ENCODE measurements at places on chromosomes 1 and 21.

GRCh38 chr1:66500301-66500700 lies 33.7 kb upstream of the SGIP1 start:
- no peak for DNase-seq

- no peak for DNase-seq
These were observed 22.0 kb downstream of the PRKCZ start for GRCh38 chr1:2072109-2072806.

DNA sequence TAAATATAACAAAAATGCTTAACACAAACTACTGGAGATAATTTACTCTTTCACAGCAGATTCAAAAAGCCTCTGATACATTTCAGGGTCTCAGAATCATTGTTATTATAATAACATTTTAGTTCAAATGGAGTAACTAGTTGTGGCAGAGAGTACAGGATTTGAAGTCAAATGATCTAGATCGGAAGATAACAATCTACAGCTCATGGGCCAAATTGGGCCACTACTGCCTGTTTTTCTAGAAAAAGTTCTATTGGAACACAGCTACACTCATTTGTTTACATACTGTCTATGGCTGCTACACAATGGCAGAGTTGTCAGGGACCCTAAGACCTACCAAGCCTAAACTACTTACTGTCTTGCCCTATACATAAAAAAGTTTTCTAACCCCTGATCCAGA lies 63.6 kb downstream of the ELAVL4 start:
- no peak for DNase-seq

- DNase-seq: no peak
These were observed 4.9 kb upstream of the RASSF5 start for GRCh38 chr1:206502403-206502802.

DNA sequence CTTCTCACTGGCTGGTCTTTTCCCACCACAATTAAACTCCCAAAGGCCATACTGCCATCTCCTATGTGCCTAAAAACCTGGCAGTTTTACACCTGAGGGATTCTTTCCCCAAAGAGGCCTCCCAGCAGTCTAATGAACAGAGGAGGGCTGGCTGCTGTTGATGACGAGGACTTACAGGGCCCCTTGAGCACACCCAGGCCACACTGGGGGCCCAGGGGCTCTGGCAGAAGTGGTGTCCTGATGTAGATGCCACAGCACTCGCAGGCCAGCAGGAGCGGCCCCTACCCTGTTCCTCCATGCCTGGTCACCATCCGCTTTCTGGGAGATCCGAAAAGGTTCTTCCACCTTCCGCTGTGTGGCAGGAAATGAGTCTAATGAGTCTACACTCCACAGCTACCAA lies 24.2 kb downstream of the POFUT2 start:
- no peak for DNase-seq

- DNase-seq: no peak
These were observed 248.4 kb downstream of the RHOU start for GRCh38 chr1:228983661-228984060.

DNA sequence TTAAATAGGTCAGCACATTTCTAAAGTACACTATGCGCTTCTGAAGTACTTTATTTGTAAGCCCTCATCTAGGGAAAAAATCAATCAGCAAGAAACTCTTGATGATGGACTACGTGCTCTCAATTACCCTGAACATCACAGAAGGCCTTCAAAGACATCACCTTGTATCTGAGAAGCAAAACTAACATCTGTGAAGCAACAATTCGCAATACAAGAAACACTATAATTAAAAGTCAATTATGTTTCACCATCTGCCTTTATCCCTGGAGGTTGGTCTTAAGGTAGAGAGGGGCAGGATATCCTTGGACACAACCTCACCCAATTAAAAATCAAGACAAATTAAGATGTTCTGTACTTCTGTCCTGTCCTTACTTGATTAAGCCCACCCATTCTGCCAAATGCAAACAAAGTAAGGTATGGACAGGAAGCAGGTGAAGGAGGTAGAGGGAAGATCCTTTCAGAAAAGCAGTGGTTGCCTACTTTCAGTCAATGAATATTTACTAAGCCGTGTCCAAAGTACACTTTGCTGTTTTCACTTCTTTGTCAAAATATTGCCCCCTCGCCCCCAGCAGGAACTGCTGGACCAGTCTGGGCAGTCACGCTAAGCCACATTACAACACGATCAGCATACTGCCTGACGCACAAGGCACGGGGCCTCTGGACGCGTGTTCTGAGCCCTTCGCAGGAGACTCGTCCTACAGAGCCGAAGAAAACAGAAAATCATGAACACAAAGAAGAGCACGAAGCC lies 887 bp downstream of the SLC19A2 start:
- DNase-seq: peak; percentile 52

- DNase-seq: no peak
These were observed 254.4 kb downstream of the FAM72C start for GRCh38 chr1:143717434-143717833.

GRCh38 chr1:31736675-31737074 lies 27.5 kb downstream of the ADGRB2 start:
- DNase-seq: no peak

GRCh38 chr1:172121081-172121717 lies 279.9 kb downstream of the DNM3 start:
- no peak for DNase-seq

- DNase-seq: no peak
These were observed 131.5 kb upstream of the ZNF644 start for GRCh38 chr1:91153341-91153740.

DNA sequence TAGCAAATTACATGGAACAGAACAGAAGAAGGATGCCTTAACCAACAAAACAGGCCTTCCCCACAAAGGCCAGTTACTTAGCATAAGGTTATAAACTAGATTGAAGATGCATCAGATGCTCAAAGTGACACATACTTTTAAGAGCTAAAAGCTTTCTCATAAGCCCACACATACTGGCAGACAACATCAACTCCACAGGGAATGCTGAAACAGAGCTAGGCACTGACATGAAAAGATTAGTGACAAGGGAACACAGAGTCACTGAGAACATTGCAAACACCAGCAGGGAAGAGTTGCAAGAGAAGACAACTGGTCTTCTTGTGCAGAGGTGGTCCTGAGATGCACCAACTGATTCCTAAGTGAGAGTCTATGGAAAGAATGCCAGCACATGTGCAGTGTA lies 6.9 kb downstream of the TTC13 start:
- DNase-seq: no peak

DNA sequence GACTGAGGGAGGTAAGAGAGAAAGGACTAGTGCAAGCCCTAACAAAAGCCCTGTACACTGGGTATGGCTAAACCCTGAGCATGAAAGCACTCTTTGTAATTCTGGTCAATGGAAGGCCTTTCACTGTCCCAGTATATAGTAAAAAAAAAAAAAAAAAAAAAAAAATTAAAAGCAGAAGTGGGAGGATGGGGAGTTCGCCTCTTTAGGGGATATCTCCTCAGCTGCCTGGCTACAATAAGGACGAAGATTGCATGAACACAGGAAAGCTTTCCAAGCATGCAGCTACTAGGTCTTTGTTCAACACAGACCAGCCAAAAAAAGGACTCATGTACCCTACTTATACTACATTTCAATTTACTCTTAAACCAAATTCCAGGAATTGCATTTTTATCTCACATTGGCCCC lies 59.1 kb downstream of the EIF4G3 start:
- DNase-seq: no peak

DNA sequence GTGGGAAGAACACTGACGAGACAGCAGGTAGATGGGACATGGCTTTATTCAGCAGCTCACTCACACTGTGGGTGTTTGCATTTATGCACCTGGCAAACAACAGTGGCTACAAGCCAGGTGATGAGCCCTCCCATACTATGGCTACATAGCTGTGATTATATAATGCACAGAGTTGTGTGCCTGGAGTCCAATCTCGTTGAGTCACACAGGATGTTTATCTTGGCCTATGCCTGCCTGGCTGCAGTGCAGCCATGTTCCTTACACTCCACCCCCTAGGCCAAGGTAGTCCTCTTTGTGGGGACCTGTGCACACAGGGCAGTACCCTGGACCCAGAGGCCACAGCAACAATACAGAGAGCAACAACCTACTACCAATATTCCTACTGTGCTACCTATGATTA lies 1643.8 kb downstream of the MRPL39 start:
- no peak for DNase-seq

DNA sequence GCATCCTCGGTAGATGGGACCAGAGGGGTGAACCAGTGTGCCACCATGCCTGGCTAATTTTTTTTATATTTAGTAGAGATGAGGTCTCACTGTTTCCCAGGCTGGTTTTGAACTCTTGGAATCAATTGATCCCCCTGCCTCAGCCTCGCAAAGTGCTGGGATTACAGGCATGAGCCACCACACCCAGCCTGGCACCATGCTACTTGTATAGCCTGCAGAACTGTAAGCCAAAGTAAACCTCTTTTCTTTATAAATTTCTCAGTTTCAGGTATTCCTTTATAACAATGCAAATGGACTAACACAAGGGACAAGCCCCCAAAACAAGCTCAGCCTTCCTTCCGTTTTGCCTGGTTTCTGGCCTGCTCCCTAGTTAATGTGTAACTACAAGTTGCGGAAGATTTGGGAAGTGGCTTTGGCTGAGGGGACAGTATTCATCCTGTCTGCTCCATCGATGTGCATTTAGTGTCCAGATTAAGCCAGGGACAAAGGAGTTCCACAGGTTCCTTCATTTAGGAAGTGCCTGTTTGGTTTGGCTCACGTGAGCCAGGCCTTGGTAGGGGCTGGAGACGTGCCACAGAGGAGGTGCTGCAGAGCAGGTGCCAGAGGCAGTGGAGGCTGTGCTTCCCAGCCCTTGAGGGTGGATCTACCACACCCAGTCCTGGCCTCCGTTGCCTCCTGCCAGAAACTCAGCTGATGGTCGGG lies 4.4 kb downstream of the AVPR1B start:
- DNase-seq: no peak

- DNase-seq: no peak
These were observed 28.9 kb upstream of the EDN2 start for GRCh38 chr1:41513383-41513735.

DNA sequence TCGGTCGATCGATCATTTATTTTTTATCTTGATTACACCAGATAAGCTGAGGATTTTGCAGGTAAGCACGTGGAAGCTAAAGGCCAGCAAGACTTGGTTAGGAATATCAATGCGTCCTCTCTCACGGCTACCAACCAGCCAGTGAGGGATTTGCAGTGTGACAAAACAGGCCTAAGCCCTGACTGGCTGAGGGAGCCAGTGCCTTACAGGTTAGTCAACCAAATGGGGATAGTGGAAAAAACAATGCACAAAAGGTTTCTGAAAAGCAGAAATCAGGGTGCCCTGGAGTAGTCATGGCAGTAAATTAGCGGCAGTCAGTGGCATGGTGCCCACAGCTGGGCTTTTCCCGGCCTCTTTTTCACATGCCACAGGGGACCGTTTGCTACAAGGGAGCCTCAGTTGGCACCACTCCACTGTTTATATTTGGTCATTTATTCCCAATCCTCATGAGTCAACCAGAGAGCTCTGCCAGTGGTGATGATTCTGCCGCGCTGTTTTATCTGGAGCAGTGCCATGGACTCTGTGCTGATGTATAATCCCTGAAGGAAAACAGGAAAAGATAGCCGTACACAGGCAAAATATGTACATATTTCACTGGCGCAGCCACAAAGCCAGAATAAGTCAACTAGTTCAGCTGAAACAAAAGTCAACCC lies 167.6 kb downstream of the RHOU start:
- DNase-seq: peak; percentile 9

GRCh38 chr1:238252033-238252802 lies 361.5 kb upstream of the ZP4 start:
- no peak for DNase-seq

GRCh38 chr1:167630568-167631385 lies 745 bp downstream of the RCSD1 start:
- no peak for DNase-seq

DNA sequence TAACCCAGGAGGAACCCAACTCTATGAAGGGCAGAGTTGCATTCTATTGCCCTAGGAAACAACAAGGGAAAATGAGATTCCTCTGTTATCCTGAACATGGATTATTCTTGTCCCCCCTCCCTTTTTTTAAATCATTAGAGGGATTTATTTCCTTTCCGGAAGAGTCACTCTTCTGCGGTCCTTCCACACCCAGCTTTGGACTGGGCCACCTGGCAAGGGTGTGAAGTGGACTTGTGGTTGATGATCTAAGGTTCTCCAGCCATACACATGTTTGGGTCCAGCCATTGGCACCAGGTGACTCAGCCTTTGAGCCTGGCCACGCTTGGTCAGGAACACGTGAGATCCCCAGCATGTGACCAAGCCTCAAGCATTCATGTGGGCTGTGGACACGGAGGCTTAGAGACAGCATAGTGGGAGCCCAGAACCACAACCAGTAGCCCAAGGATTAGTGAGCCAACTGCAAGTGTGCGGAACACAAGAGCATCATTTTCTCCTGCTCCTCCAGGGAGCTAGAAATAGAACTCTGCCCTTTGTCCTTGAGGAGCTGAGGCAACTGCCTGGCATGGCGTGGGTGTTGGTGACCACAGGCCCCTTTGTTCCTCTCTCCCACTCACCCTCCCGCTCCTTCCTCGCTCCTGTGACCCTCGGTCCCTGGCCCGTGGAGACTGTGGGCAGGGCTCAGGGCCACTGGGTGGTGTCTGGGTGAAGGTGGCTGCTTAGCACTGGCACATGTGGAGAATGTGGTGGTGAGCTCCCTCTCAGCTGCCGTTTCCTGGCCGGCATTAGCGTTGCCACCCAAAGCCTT lies 50.1 kb downstream of the NENF start:
- no peak for DNase-seq

DNA sequence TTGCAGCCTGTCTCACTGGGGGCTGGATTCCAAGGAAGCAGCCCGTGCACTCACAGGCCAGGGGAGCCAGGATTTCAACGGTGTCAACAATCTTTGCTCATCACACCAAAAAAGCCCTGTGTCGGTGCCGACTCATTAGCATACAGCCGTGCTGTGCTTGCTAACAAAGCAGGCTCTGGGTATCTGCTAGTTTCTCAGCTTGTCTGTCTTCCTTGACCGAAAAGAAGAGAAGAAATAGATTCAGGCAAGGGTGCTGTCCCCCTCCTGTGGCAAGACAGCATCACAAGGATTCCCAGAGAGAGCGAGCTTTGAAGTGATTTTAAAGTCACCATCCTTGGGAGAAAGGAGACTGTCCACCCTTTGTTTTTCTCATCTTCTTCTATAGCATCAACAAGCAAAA lies 214.7 kb downstream of the SDCCAG8 start:
- no peak for DNase-seq

DNA sequence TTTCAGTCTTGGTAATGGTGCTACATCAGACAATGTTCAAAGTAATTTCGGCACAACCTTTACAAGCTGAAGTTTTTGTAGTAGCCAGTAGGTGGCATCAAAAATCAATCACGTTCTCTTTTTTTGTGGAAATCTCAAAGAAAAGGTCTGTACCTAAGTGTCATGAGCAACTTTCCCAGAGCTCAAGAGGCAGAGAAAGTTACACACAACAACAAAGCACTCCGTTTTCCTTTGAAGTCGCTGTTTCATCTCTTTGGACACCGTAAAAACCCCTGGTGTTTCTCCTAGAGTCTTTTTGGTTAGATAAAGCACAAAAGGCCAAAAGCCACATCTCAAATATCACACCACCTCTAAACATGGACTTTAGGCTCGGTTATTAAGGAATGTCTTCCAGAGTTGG lies 131.6 kb downstream of the LHX8 start:
- DNase-seq: peak; percentile 9

- no peak for DNase-seq
These were observed 51.5 kb downstream of the CHRM3 start for GRCh38 chr1:239437822-239438221.

All from DMS79 (cell line).